ENCODE measurements at places on chromosomes 4 and X.

GRCh38 chr4:26727844-26728243, 132.8 kb upstream of the STIM2 start:
- no peak for DNase-seq

GRCh38 chr4:6925357-6925836, 15.8 kb downstream of the TBC1D14 start:
- DNase-seq: no peak

DNA sequence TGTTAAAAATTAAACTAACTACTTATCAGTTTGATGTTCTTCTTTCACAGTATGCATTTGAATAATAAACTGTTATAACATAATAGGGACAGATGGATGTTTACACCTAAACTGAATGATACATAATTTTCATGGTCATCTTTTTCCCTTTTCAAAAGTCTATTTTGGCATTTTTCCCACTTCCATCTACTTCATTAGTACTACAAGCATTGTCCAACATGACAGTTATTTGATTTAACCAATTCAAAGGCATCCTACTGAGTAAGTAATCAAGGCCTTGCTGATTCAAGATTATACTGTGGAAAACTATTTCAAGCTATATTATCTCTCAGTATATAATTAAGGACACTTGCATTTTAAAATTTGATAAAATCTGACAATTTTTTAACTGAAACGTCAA, 212.9 kb downstream of the FAT4 start:
- no peak for DNase-seq

DNA sequence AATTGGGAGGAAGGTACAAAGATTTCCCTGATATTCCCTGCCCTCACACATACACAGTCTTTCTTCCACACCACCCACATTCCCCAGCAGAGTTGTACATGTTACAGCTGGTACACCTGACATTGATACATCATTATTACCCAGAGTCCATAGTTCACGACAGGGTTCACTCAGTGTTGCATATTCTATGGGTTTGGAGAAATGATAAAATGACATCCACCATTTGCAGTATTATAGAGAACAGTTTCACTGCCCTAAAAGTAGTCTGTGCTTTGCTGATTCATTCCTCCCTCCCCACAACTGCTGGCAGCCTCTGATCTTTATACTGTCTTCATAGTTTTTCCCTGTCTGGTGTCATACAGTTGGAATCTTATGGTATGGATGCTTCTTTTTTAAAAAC, 15.0 kb downstream of the AGA start:
- no peak for DNase-seq

- no peak for DNase-seq
Observed at GRCh38 chrX:120485315-120485637, 16.2 kb upstream of the LAMP2 start.

GRCh38 chr4:153074936-153075630, 129.2 kb upstream of the TRIM2 start:
- DNase-seq: no peak

DNA sequence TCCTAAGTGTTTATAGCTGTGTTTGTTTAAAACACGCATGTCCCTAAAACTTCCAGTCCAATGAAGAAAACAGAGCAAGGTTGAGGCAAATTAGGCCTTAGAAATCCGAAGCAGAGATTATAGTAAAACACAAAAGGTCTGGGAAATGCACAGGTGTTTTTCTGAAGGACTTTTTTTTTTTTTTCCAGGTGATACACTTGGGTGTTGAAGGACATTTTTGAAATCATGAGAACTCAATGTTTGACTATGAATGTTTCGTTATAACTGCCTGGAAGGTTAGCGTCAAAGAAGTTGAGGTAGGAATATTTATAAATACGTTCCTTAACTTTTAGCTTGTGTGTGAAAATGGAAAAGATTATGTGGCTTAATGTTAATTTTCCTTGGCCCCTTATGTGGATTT, 45.5 kb downstream of the FHIP1A start:
- no peak for DNase-seq

DNA sequence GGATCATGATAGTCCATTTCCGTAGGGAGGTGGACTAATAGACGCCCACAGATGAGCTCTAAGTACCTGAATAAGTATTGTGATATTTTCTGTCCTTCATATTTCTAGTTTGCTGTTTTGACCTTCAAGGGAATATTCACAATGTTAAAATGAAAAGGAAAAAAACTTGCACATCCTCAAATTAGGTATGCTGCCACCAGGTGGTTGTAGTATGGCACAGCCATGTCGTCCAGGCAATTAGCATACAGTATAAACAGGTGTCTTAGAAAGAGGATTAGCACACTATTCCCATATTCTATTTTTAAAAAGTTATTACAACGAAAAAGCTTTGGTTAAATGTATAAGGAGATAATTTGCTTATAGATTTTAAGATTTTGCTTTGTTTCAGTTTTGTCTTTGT, 802.0 kb downstream of the RPA4 start:
- no peak for DNase-seq

DNA sequence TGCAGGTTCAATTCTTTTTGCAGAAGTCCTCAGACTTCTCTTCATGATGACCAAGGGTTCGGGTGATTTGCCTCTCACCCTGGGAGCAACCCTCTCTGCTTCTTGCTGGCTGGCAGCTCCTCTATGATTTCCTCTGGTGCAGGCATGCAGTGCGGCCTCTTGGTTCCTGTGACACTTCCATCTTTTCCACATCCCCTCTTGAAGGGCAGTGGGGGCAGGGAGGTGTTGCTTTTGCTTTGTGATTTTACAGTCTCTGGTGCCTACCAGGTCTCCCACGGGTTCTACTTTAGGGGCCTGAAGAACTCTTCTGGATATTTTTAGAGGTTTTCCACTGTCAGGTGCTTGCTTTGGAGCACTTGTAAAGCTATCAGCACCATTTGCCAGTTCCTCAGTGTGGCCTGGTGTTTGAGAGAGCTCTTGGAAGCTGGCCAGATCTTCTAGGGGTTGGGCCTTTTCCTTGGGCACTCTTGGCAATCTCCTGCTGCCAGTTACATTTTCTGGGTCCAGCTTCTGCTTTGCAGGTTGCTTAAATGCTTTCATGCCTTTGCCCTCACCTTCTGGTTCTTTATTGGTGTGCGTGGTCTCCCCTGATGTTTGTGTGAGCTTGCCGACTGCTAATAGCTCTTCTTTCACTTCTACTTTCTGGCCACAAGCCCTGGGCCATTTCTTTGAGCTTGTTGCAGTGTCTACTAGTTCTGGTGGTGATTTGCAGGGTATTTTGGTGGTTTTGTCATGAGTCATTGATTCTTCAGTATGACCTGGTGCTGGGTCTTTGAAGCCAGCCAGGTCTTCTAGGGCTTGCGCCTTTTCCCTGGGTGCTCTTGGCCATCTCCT, 11.5 kb upstream of the CHST7 start:
- DNase-seq: no peak

DNA sequence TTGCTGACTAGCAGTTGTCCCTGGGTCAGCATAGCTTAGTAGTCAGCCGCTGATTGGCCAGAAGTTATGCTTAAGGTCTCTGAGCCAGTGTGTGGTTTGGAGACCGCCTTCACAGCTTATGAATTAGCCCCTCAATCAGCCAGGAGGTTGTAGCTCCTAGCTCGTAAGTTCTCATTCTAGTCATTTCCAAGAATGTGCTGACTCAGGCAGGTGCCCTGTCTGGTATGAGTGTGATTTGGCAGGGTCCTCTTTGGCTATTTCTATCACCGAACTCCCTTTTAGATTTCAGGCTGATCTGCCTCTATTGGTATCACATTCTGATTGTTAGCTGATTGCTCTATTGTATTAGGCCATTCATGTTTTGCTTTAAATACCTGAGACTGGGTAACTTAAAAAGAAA, 33.1 kb downstream of the NUDT11 start:
- DNase-seq: no peak

GRCh38 chr4:86594559-86595425, 677 bp downstream of the PTPN13 start:
- no peak for DNase-seq

- no peak for DNase-seq
Observed at GRCh38 chrX:19795307-19795706, 92.1 kb downstream of the SH3KBP1 start.

DNA sequence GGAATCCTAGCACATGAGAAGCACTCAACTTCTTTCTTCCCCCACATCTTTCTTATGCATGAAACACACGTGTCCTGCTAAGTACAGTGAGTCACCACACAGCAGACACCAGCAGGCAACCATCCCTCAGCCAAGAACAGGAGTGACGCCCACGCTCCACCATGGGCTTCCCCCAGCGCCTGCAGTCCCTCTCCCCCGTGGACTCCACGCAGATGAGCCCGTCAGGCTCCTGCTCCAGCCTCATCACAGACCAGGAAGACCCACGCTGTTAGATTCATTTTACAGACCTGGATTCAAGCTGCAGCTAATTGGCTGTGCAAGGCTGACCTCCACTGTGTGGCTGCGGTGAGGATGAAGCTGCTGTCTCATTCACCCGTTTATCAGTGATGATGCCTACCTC, 16.7 kb downstream of the HMX1 start:
- DNase-seq: peak; percentile 27

DNA sequence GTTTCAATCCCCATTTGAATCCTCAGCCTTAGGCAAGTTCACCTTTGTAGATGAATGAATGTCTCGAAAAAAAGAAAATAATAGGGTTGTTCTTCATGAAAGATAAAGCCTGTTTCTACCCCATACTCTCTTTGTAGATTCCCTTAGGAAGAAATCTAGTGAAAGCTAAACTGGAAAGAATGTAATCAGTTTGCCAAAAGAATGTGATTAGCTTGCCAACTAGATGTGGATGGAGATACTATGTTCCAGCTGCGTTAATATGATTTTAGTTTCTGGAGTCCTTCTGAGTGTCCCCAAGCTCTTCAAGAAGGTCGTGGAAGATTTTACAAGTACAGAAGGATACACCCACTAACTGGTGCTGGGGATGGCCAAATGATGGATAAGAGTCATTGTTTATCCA, 162.3 kb upstream of the EDNRA start:
- DNase-seq: no peak

DNA sequence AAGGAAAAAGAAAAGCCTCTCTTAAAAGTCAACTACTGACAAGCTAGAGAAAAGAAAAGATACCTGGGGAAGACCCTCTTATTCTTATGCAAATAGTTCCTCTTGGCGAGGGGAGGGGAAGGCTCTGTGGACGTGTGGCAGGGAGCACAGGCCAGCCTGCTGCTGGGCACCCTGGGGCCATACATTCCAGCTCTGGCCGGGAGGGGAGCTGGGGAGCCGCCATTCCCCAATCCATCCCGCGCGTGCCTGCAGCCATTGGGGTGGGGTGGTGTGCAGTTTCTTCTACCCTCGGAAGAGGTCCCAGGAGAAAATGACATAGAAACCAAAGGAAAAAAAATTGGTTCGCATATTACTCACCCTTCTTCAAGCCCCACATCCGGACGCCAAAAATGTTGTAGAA, 1496.4 kb downstream of the RPA4 start:
- DNase-seq: no peak

GRCh38 chr4:155473420-155474095, 96.8 kb upstream of the MAP9 start:
- DNase-seq: no peak

GRCh38 chr4:83282049-83282535, 2.5 kb downstream of the COQ2 start:
- no peak for DNase-seq

DNA sequence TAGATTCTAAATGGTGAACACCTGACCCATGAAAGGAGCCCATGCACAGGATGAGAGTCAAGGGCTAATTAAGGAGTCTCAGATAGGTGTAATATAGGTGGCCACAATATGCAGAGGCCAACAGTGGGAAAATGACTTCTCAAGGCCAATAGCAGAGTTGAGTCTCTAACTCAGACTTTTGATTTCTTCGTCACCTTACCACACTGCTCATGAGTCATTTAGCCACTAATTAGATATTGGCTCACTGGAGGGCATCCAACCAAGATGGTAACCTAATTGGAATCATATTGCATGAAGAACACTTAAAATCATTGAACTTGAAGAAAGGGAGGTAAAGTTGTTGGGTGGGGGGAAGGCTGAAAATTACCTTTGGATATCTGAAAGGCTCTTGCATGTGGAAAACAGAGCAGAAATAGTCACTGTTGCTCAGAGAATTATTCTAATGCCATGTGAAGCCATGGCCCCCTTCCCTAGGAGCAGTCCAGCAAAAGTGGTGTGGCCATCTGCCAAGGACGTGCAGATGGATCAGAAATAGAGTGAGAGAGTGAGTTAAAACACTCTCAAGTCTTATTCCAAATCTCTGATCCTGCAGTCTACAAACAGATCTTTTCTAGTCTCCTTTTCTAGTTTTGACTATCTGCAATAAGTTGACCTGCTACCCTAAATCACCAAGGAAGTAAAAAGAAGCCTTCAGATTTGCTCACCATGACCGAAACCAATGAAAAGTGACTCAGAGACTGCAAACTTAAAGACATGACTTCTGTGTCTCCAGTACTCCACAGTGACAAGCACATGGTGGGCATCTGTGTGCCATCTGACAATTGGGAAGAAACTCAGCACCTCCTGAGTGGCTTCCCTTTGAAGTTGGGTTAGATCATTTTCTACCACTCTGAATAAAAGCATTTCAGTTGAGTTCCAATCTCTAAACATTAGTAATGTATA, 93.9 kb upstream of the C1QTNF7 start:
- DNase-seq: no peak

- no peak for DNase-seq
Observed at GRCh38 chr4:101089168-101089567, 258.2 kb downstream of the PPP3CA start.

GRCh38 chrX:68432648-68433047, 647 bp downstream of the OPHN1 start:
- DNase-seq: no peak

- DNase-seq: no peak
Observed at GRCh38 chr4:183905081-183905592, at the start of gene STOX2. Gene STOX2, plus strand, starts transcription at chr4:183905307. Its CDS starts 1,484 bp downstream, at chr4:183906791.

- DNase-seq: no peak
Observed at GRCh38 chr4:141739636-141740035, 103.3 kb downstream of the IL15 start.

GRCh38 chr4:60884587-60884986, 315.5 kb upstream of the ADGRL3 start:
- no peak for DNase-seq

DNA sequence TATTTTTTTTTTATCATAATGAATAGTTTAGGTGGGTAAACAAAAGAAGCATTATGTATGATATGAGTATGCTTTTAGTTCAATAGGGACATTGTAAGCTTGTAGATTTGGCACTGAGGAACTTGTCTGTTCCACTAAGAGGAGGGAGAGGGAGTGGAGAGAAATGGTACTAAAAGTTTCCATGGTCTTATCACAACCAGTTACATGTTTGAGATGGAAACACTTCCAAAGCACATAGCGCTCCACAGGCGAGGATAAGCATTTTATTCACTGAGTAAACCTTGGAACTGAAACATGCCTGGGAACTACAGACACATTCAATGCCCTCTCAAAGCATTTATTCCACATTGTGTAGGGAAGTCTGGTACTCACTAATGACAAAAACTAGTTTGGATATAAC, 15.5 kb downstream of the MYOZ2 start:
- no peak for DNase-seq

Data from non-pigmented ciliary epithelial cell (primary cell).